Stimulated activated CD8-positive, alpha-beta memory T cell treated with anti-CD3 and anti-CD28 coated beads, Interleukin-4, amount 100 ng/mL, for 1 hour (primary cell): ENCODE measurements at places on chromosomes 4 and X.

- DNase-seq, result no peak
Measured at GRCh38 chr4:174928174-174928573, 10.0 kb downstream of the ADAM29 start.

GRCh38 chrX:120301960-120302359 lies 9.3 kb downstream of the TMEM255A start:
- no peak for DNase-seq

DNA sequence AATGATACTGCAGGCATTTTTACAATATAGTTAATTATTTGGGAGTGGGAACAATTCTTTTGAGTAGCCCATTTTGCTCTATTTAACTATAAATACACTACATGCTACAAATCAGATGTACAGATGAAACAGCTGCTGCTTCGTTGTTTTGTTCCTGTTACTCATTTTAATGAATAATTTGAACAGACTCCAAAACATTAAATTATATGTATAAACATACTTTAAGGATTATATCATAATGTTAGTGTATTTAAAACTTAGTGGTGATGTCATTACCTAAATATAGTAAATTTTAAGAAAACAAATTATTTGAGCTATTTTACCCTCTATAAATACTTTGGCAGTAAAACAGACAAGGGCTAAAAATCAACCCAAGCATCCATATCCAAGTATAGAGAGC lies 60.7 kb downstream of the GAB1 start:
- no peak for DNase-seq

- no peak for DNase-seq
Measured at GRCh38 chr4:52982946-52983340, 120.8 kb downstream of the RASL11B start.

DNA sequence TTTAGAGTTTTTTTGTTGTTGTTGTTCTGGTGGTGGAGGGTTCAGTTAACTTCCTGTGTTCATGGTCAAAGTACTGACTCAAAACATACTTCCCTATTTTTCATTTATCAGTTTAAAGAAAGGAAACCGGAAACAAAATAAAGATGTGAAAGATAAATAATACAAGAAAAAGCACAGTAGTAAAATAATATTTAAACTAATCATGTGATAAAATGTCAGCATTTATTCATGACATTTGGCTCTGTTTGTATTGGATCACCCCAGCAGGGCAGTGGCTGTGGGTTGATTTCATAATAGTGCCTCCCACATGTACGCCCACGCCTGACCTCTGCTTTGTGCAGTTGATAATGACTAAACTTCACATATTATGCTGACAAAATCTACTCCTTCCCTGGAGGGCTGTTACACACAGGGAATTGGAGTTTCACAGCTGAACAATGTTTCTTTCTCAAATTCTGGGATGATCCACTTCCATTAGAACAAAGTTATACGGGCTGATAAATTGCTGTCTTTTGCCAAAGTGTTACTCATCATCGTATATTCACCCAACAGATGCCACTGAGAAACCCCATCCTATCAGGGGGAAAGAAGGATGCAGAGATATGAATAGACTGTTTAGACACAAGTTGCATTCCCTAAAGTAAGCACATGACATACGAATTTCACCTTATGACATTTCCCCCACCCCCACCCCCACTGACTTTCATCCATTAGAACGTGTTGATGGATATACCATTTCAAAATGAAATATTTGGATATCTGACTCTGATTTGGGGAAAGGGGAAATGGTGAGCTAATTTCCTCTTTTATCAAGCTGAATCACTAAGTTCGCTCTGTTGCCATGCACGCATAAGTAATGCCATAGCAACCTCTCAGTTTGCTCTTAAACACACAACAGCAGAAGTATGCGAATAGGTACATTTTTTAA lies 48.3 kb downstream of the AMELX start:
- DNase-seq, result no peak

DNA sequence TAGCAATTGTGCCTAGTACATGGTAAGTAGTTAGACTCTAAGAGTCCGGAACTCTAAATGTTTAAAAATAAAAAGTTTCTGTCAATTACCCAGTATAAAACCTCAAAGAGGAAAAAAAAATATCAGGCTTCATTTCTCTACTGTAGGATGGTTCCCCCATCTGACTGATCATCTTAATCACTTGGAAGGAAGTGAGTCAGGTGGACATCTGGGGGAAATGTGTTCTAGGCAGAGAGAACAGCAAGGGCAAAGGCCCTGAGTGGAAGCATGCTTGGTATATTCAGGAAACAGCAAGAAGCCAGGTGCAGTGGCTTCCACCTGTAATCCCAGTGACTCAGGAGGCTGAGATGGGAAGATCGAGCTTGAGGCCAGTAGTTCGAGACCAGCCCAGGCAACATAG lies 2.9 kb upstream of the EIF1AX start:
- no peak for DNase-seq

DNA sequence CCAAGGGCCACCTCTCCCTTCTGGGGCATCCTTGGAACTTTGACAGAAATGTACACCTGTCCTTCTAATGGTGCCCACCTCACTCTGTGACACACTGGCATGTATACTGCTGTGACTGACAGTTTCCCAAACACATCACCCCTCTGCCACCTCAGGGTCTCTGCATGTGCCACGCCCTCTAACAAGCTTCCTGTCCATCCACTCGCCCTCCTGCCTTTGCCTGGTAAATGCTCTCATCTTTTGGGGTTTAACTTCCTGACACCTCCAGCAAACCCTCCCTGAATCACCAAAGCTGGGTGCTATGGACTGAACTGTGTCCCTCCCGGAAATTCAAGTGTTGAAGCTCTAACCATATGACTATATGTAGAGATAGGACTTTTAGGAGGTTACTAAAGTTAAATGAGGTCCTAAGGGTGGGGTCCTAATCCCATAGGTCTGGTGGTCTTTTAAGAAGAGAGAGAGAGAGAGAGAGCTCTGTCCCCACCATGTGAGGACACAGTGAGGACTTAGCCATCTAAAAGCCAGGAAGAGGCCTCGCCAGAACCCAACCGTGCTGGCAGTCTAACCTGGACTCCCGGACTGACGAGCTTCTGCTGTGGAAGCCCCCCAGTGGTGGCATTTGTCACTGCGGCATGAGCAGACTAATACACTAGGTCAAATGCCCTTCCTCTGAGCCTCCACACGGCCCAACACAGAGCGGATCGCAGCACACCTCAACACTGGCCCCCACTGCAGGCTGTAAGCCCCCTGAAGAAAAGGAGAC lies 95.6 kb downstream of the AFAP1 start:
- peak; percentile 55 for DNase-seq

- no peak for DNase-seq
Measured at GRCh38 chr4:82898322-82899243, 2.0 kb upstream of the THAP9 start.

DNA sequence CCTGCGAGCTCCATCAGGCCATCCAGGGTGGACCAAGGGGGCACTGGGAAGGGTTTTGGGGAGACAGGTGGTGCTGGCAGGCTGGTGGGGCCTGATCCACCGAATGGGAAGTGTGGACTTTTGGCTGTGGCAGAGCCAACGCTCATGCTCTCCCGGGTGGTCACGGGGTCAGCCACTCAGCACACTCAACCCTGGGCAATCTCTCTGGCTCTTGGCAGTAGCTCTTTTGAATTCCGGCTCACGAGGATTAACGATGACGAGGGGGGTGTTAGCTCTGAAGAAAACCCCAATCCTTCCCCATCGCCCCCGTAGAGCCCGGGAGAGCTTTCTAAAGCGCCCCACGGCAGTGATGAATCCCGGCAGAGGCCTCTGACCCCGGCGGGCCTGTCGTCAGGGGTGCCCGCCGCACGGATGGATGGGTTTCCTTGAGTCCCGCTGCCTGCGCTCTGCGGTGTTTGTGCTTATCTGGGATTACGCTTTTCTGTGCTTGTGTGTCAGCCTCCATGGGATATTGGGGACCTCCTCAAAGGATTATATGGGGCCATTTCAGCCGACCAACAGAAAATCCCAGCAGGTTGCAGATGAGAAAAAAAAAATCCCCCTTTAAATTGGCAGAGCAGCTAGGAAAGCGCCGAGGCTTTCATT lies 156.8 kb upstream of the PSAPL1 start:
- DNase-seq, result no peak

- no peak for DNase-seq
Measured at GRCh38 chr4:153362184-153362583, 17.7 kb downstream of the MND1 start.

GRCh38 chrX:16807976-16808542 lies 21.8 kb downstream of the TXLNG start:
- no peak for DNase-seq

GRCh38 chr4:141833209-141833608 lies 196.8 kb downstream of the IL15 start:
- no peak for DNase-seq

GRCh38 chrX:132425744-132426318 lies 63.0 kb downstream of the MBNL3 start:
- DNase-seq, result no peak

- no peak for DNase-seq
Measured at GRCh38 chr4:116391020-116391419, 694.4 kb downstream of the TRAM1L1 start.

GRCh38 chr4:153374442-153374841 lies 30.0 kb downstream of the MND1 start:
- no peak for DNase-seq

- no peak for DNase-seq
Measured at GRCh38 chr4:139987502-139987850, 166.5 kb downstream of the MAML3 start.

GRCh38 chr4:143185253-143186107 lies 763 bp downstream of the USP38 start:
- no peak for DNase-seq

DNA sequence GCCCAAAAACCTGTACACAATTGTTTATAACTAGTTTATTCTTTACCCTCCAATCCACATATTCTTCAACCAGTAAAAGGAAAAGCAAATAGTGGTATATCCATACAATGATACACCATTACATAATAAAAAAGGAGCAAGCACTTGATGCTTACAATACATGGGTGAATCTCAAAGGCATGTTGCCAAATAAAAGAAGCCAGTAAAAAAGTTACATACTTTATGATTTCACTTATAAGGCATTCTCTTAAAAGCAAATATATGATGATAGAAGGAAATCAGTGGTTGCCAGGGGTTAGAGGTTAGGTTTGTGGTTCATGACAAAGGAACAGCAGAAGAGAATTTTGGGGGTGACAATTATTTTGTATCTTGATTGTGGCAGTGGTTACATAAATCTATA lies 896.1 kb upstream of the LCORL start:
- no peak for DNase-seq

DNA sequence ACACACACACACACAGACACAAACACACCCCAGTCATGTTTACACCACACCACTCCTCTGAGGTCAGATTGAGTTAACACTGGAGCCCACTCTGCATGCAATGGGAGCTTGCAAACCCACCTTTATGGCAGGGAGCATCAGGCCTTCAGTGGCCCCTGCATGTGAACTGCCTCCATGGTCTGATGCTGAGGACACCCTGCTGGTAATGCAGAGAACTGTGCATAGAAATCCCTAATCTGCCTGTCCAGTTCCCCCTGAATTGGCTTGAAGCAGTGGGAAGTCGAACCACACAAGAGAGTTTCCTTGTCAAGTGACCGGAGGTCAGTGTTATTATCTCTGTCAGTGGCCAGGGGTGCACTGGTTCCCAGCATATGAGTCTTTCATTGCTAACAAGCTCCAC lies 59.8 kb downstream of the ANOS1 start:
- no peak for DNase-seq

DNA sequence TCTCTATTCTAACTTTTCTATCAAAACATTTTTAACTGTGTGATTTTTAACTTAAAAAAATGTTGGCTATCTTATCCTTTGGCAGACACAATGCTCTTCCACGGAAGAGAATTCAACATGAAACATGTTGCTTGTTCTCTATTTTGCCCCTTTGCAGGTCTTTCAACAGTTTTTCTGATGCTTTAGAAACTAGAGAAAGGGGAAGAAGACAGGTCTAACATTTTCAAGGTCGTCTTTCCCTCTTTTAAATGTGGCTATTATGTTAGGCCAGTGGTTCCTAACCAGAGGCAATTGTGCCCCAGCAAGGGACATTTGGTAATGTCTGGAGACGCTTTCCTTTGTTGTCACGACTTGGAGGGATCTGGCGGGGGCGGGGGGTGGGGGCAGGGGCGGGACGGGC lies 95.0 kb downstream of the SH3KBP1 start:
- DNase-seq, result no peak

- no peak for DNase-seq
Measured at GRCh38 chrX:13906093-13906492, 89.2 kb upstream of the GPM6B start.

- DNase-seq, result no peak
Measured at GRCh38 chr4:56689201-56689969, 8.3 kb upstream of the HOPX start.

DNA sequence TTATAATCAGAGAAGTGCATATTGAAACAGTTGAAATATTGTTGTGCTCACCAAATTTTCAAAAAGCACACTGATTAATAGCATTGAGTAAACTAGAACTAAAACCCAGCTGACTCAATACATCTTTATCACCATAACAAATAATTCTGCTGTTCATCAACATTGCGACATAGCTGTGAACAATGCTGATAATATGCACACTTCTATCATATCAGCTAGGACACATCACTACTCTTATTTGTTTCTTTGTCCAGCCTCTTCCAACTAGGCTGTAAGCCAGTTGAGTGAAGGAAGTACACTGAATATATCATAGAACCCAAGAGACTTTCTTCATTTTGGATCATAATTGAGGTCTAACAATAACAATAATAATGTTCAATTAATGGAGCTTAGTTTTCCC lies 349.7 kb downstream of the IQCM start:
- no peak for DNase-seq

DNA sequence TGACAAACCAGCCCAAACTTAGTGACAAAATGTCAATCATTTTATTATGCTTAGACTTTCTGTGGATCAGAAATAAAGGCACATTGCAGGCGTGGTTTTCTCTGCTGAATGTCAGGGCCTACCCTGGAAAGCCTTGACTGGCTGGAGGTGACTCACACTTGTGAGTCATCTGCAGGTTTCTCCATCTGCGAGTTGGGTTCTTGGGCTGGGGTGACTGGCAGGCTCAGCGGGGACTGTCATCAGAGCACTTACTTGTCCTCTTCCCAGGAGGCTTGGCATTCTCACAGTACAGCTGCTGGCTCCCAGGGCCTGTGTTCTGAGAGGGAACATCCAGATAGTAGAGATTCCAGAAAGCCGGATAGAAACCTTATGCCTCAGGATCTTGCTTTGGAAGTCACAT lies 153.8 kb upstream of the AGA start:
- DNase-seq, result no peak

GRCh38 chrX:96752781-96753180 lies 68.1 kb downstream of the DIAPH2 start:
- DNase-seq, result no peak

GRCh38 chrX:156000361-156000926 lies 2.9 kb downstream of the IL9R start:
- no peak for DNase-seq

DNA sequence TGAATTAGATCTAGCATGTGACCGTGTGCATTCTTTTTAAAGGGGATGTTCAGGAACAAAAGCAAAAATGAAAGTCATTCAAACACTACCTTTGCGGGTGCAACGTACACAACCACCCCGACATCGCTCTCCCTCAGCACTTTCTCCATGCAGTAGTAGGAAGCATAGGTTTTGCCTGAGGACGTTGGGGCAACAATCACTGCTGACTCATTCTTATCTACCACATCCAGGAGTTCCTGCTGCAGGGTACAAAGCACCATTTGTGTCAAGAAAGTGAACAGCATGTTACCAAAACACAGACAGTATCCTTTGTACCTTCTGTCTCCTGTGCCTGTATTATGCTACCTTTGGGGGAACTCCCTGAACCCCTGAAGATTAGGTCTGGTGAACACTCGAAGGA lies 58.6 kb downstream of the DDX60L start:
- no peak for DNase-seq
